Activated naive CD4-positive, alpha-beta T cell (primary cell): ENCODE measurements at places on chromosomes 5 and 9.

DNA sequence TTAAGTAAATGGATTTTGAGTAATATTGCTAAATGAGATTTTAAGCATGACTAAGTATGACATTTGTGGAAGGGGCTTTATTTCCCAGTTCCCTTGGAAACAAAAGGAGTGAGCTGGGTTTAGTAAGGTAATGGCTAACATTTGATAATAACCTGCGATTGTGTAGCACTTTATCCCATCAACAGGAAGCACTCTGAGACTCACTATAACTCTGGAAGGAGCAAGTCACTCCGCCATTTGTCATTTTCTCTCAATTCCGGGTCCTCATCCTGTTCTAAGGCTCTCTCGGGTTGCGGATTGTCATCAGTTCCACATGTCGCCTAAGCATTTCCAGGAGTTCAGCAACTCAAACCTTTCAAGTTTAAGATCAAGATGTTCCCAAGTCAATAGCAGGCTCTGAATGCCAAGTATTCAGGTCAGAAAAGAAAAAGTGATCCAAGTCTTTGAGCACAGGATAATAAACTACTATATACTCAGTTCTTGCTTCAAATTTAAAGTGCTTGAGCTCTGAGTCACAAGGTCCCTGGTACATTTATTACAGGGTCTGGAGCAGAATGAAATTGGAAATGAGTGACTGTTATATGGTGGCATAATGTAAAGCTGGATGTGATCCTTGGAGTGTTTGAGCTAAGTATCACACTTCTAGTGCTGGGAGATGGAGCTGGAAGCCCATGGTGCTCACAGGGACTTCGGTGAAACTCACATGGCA, 39.3 kb downstream of the CAPSL start:
- no peak for DNase-seq

- no peak for DNase-seq
Measured at GRCh38 chr5:129664336-129664937, 83.5 kb upstream of the MINAR2 start.

DNA sequence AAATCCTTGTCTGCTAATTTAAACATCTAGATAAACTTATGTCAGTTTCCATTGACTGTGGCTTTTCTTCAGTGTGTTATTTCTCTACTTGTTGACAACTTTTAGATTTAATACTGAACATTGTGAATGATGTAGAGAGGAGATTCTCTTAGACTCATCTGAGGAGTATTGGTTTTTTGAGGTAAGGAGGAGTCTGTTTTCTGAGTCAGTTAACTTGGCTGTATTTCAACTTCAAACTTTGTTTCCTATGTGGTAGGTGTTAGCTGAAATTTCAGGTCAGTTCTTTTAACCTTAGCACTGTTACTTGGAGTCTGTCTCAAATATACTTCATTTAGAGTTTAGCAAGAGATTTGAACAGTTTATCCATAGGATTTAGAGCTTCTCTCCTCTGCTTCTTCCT, 67.9 kb downstream of the XRCC4 start:
- DNase-seq = no peak

- DNase-seq = no peak
Measured at GRCh38 chr5:180642779-180643178, 6.6 kb downstream of the FLT4 start.

DNA sequence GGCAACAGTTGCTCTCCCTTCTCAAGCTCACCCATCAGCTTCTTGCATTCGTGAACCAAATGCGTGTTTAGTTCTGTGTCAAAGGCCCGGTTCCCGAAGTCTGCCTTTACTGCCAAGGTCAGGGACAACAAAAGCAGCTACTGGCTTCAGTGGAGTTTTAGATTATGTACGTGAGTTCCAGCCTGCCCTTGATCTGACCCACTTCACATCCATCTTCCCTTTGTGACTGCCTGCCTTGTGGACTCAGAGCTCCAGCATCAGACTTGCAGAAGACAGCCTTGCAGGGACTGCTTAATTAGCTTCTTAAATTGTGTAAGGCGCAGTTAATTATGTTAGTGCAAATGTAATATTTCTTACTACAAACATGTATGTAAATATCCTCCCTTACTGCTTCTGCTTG, 774.7 kb upstream of the EDIL3 start:
- DNase-seq = no peak

DNA sequence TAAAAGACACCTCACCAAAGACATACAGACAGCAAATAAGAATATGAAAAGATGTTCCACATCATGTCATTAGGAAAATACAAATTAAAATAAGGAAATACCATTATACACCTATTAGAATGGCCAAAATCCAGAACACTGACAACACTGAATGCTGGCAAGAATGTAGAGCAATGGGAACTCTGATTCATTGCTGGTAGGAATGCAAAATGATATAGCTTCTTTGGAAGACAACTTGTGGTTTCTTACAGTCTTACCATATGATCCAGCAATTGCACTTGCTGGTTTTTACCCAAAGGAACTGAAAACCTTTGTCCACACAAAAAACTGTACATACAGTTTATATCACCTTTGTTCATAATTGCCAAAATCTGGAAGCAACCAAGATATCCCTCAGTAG, 6.5 kb downstream of the TMEM161B start:
- no peak for DNase-seq

DNA sequence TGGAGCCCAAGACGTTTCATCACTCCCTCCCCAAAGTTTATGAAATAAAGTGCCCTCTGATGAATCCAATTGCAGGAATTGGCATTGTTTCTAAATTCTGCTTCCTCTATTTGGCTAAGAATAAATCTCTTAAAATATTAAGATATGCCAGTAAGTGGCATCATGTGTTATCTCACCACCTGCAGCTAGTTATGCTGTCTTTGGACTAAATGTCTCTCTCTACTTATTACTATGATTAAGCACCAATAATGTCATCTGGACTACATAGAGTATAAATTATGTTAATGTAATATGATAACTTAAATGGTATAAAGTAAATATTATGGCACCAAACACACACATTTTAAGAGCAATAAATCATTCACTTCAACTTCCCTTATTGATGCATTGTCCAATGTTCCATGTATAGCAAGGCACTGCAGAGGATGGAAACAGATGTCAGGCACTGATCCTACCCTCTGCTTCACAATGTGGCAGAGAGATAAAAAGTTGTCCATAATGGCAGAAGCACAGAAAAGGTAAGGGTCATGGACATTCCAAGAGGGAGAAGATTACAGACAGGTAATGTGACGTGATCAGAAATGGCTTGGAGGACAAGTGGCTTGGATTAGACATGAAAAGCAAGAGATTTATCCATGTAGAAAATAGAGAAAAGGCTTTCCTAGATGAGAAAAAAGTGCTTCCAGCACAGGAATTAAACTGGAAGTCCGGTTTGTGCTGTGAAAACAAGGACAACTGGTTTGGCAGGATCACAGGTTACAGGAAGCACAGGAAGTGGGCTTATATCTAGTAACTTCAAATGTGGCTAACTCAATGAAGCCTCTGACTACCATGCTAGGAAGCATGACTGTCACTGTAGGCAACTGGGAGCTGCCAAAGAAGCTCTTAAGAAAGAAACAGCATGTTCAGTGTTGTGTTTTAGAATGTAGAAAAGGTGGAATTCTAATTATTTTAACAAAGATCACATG, 26.7 kb downstream of the MARCHF11 start:
- no peak for DNase-seq

DNA sequence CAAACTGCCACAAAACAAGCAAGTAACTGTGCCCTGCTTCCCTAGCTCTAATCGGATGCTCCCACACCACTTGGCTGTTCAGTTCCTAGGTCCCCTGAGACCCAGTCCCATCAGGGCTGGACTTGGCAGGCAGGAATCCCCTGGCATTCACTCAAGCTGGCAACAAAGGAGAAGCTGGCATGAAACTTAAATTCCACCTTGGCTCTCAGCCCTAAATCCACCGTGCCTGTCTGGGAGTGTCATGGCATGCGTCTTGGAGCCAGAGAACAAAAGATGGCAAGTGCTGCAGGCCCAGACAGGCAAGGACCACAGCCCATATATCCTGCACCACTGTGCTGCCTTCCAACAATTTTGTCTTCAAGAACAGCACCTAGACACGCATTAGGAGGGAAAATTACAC, 38.2 kb downstream of the ETF1 start:
- no peak for DNase-seq

DNA sequence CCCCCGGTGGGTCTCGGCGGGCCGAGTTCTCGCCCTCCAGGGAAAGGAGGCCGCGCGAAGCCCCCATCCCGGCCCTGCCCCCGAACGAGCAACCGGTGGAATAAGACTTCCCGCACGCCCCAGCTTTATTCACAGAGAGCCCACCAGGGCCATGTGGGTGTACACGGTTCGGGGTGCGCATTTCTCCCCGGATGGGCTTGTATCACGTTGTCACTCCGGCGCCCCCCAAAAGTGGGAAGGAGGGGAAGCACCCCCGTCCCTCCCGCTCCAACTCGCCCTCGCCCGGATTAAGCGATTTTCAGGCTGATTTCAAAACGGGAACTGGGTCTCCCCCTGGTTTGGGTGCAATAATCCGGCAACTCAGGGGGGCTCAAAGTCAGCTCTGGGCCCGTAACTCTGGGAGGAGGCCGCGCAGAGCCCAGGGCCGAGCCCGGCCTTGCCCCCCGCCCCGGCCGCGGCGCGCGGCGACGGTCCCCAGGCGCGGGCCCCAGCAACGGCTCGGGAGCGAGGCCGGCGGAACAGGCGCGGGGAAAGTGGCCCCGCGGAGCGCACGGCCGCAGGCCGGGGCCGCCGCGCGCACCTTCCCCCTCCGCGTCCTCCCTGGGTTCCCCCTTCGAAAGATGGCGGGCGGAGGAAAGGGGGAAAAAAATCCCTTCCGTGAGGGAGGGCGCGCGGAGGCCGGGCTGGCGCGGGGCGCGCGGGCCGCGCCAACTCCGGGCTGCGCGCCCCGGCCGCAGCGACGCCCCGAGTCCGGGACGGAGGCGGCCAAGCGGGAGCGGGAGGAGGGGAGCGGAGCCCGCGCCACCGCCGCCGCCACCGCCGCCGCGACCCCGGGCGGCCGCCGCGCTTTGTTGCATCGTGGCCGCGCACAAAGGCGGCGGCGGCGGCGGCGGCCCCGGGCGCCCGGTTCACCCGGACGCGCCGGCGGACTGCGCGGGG, 644 bp downstream of the BRD3 start:
- no peak for DNase-seq

DNA sequence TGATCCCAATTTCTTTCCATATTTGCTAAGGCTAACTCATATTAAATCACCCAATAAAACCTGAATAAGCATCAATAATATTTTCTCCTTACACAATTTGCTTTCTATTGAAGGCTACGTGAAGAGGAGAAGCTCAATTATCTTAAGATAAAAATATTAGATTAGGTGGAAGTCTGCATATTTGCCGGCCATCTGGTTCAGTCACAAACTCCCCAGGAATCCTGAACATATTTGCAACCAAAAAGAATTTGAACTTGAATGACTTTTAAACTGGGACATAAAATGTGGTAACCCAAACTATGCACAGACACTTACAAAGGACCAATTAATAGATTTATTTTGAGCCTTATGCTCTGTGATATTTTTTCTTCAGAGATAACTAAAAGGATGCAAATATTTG, 92.3 kb downstream of the HAPLN1 start:
- DNase-seq = no peak
